ENCODE measurements at places on chromosomes 2 and 18.
A peak's percentile ranks its signal among the peaks of the same experiment; 100 is the strongest.

GRCh38 chr2:149001496-149001895 lies 37.0 kb upstream of the LYPD6B start:
- no peak for DNase-seq

DNA sequence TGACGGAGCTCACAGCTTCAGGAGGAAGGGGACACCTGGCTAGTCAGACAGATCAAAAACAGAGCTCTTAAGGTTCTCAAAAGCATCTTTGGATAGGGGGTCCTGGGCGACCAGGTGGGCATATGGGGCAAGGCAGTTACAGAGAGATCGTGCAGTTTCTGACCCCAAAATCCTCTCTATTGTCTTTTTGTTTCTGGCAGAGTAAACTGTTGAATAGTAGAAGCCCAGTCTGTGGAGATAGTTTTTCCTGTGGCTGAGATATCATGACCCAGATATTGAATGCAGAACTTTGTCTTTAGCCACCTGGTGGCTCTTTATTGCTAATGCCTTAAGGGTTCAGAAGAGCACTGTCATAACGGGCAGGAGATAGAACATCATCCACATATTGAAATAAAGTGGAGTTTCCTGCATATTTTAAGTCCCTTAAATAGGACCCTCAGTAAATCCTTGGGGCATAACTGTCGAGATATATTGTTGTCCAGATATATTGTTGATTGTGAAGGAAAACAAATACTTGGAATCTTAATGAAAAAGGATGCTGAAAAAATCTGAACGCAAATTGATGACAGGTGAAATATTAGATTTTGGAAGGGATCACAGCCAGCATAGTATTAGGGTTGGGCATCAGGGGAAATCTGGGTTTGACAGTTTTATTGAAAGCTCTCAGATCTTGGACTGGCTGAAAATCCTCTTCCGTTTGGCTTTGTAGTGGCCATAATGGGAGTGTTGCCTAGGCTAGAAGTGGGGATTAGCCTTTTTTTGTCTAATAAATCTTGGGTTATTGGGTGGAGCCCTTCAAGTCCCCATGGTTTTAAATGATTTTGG lies 14.1 kb upstream of the ZDBF2 start:
- peak; percentile 54 for DNase-seq

DNA sequence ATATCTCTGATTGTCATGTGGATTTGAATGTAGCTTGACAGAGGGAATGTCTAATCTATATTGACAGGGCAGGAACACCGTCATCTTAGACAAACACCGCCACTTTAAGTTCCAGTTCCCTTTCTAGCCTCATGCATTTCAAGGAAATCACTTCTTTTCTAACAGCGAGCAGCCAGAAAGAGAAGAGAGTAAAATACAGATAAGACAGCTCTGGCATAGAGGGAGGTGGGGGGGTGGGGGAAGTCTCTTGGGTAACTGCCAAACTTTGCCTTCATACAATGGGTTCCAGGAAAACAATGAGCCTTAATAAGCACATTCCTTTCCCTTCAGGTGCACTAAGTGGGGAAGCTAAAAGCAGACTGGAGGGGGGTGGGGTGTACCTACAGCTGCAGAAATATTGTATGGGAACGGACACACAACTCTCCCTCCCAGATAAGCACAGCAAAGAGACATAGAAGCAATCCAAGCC lies 37.2 kb downstream of the CASP10 start:
- DNase-seq: peak; percentile 43

DNA sequence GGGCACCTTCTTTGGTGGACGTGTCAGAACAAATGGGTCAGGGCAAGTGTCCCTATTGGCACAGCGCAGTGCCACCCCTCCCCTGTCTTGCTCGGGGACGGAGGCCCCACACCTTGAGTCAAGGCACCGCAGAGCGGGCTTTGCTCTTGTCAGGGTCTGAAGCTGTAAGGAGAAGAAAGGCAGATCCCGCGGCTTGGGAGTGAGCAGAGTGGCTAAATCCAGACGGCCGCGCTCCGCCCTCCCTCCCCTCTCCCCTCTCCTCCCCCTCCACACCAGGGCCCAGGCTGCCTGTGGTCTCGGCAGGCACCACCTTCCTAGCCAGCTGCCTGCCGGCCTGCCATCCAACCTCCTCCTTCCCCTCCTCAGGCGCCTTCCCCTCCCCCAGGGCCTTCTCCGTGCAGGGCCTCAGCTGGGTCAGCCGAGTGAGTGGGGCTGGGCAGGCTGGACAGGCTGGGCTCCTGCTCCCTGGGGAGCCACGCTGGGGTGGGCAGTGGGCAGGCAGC lies 25.8 kb downstream of the SPEG start:
- DNase-seq: no peak

DNA sequence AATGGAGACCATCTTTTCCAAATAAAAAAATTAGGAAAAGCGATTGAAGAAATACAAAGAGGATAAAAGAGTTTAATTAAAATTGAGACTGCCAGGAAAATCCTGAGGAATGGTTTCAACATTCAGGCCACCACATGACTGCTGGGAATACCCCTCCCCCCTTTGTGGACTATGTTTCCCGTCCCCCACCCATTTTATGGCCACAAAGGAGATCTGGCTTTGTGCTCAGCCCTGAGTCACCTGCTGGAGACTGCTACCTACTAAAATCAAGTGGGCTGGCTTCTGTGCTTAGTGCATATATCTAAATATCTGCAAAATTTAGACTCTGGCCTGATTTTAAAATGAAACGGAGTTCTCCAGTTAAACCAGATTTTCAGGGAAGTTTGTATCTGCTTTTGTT lies 10.1 kb downstream of the RND3 start:
- no peak for DNase-seq

- DNase-seq: no peak
Measured at GRCh38 chr2:104656571-104657163, 197.2 kb upstream of the POU3F3 start.

GRCh38 chr2:36528274-36528673 lies 69.7 kb downstream of the FEZ2 start:
- DNase-seq: no peak

GRCh38 chr2:54061272-54061671 lies 54.1 kb upstream of the ACYP2 start:
- no peak for DNase-seq

GRCh38 chr18:23438046-23438377 lies 15.1 kb upstream of the RIOK3 start:
- no peak for DNase-seq

DNA sequence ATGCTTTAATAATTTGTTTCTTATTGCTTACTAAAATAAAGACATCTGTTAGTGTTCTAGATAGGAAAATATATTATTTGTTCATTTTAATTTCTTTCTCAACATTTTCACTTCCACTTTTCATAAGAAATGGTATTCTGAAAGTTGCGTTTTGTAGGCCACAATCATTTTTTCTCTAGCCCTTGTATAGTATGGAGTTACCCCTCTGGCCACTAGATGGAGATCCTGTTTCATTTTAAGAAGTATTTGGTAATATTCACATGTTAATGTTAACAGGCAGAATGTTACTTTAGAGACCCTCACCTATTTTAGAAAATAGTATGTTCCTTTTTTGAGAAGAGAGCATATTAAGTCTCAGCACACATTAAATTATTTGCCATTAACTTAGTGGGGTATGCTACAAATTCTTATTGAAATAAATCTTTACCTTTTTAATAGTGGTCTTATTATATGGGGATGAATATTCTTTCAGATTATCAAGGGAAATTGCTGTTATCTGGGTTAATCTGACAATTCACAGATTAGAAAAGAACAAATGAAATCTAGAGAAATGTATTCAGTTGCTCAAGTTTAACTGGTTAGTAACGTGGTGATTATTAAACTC lies 73.9 kb upstream of the TTC27 start:
- DNase-seq: peak; percentile 58

DNA sequence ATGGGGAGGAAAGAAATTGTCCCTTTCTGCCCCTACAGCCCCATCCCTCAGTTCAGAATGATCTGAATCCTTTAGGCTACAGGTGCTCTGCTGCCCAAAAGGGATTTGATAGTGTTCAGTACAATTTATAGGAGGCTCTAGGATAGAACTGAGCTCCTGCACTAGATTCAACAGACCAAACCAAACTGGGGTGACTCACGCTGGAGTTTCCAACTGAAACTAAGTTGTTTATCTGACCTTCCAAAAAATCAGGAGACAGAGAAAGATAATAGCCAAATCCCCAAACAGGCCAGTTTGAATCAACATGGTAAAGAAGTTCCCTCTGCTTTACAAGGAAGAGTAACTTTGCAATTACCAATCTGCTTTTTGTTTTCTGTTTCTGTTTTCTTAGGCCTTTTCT lies 72.7 kb upstream of the MBOAT2 start:
- no peak for DNase-seq

DNA sequence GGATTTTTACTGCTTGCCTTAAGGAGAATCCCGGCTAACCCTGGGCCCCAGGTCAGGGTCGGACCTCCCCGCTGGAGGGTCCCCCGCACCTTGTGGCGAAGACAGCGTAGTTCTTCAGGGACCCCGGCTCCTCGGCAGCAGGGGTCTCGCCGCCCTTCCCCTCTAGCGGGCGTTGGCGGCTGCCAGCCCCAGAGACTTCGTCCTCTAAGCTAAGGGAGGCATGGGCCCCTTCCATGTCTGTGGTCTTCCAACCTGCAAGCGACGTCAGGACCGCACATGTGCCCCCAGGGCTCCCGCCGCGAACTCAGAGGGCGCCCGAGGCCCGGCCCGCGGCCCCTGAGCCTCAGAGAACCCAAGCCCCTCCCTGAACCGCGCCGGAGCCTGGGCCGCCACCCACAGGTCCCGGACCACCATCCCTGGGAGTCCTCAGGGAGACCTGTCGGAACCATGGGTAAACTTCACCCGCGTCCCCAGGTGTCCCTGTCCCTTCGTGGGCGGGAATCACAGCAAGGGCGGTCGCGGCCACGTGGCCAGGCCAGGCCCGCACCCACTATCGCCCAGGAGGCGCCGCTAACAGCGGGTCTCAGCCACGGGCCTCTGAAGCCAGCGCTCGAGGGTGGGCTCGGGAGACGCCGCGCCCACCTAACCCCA lies 562 bp downstream of the ANKMY1 start:
- DNase-seq: no peak

DNA sequence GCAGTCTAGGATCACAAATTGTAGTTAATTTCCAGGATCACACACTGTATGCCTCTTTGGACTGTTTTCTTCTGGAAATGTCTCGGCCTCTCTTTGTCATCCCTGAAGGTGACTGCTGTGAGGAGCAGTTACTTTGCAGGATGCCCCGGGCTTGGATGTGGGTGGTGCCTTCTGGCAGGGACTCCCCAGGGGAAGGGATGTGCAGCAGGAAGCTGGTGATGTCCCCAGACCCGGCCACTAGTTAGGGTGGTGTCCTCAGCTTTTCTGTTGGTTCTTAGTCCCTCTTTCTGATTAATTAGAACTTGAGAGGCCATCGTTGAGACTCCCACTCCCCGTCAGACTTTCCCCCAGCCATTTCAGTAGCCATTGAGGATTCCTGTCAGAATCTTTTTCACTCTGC lies 286.6 kb upstream of the HDAC4 start:
- DNase-seq: no peak

- no peak for DNase-seq
Measured at GRCh38 chr2:1492711-1493430, 79.6 kb downstream of the TPO start.

GRCh38 chr2:144014103-144014502 lies 505.8 kb downstream of the ZEB2 start:
- no peak for DNase-seq

DNA sequence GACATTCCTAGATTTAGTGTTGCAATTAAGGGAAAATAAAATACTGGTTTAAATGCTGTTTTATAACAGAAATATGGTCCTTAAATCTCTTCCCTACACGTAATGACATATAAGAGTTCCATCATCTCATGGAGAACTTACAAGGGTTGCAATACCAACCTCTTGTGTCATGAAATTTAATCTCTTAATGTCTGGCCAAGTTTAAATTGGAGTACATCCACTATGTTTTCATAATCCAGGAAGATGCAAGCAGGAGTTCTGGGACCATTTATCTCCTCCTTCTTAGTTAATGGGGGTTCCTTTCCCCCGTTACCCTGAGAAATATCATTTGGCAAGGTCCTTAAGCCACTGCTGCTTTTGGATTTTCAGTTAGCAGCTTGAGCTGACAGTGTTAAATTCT lies 126.0 kb upstream of the ACVR2A start:
- no peak for DNase-seq

- no peak for DNase-seq
Measured at GRCh38 chr2:227862741-227863588, 8.5 kb upstream of the DAW1 start.

- DNase-seq: no peak
Measured at GRCh38 chr18:70250781-70251180, 38.1 kb upstream of the SOCS6 start.

DNA sequence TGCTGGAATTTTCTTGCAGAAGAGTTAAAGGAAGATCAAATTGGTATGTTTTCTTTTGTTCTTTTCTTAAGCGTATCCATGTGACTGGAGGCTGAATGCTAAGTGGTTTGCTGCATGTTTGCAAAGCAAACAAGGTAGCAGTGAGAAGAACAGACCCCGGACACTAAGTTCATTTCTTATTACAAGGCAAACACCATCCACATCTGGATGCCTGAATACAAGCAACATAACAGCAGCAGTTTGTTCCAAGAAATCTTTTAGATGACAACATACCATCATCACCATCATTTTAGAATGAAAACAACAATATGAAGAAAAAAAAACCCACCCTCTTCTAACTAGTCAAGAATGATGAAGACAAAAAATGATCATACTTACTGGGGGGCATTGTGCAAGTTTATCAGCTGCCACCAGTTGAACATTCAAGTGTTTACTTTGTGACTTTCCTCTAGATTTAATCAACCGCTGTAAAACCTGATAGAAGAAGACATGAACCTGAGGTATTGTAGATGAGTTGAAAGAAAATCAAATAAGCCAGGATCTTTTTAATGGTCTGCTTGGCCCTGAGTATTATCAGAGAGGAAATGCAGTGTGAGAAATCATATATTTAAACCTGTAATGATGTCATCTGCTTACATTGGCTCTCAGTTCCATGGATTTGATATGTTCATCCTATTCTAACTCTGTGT lies 25.0 kb upstream of the ARL5A start:
- DNase-seq: no peak

GRCh38 chr2:48015421-48015820 lies 109.1 kb upstream of the FBXO11 start:
- DNase-seq: no peak

- DNase-seq: no peak
Measured at GRCh38 chr2:16330012-16330411, 335.6 kb downstream of the CYRIA start.

DNA sequence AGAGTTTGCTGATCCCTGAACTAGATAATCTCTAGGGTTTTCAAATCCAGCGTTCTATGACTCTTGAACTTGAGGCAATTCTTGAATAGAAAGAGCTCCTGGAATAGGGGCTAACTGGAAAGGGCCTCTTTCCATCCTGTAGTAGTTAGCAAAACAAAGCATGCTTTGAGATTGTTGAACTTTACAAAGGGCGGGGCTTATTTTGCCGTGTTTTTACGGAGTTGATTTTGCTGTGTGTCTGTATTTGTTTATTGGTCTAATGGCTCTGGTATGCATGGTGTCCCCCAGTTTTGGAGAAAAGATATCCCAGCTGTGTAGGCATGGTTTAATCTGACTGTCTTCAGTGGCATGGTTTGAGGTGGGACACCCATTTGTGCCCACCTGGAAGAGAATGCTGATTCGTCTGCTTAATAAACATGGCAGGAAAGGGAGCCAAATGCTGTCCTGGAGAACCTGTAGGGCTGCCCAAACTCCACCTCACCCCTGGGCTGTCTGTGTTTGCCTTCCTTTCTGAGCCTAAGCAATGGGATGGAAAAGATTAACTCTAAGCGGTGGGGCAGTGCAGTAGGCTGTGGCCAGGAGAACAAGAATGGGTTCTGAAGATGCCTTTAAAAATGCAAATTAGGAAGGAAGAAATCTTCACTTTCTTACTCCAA lies 74.1 kb upstream of the FOSL2 start:
- DNase-seq: no peak
